ENCODE measurements at places on chromosomes 2 and 18. TPM values are rescaled to one million over a fixed set of nuclear protein-coding genes. Genes with fewer than 3 reads are reported as not detected.
A peak's percentile ranks its signal among the peaks of the same experiment; 100 is the strongest.

The DSG1 gene
- total RNA-seq, result not detected

- DNase-seq, result no peak
Observed at GRCh38 chr2:160901613-160902012, 258.6 kb upstream of the TANK start.

The BMPR2 gene
- 95.0 TPM for total RNA-seq

The EGR4 gene
- total RNA-seq, result not detected

GRCh38 chr2:234978466-234979203, 26.8 kb downstream of the SH3BP4 start:
- no peak for DNase-seq

DNA sequence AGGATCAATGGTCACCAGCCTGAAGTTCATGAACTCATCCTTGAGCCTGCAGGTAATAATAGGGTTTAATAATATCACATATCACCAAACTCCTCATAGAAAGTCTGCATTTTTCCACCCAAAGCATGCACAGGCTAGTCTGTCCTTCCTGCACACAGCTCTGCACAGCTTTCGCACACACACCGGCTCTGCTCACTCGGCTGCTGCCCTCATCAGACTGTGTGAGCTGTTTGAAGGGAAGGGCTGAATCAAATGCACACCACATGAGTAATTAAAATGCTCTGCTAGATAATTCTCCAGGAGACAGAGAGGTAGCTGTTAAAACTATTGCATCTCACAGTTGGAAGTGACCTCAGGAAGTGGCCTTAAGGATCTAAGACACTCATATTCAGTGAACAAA, 108.4 kb upstream of the YPEL5 start:
- no peak for DNase-seq

The ZNF804A gene
- 23.1 TPM for total RNA-seq

- no peak for DNase-seq
Observed at GRCh38 chr2:133462811-133463210, 105.5 kb downstream of the NCKAP5 start.

DNA sequence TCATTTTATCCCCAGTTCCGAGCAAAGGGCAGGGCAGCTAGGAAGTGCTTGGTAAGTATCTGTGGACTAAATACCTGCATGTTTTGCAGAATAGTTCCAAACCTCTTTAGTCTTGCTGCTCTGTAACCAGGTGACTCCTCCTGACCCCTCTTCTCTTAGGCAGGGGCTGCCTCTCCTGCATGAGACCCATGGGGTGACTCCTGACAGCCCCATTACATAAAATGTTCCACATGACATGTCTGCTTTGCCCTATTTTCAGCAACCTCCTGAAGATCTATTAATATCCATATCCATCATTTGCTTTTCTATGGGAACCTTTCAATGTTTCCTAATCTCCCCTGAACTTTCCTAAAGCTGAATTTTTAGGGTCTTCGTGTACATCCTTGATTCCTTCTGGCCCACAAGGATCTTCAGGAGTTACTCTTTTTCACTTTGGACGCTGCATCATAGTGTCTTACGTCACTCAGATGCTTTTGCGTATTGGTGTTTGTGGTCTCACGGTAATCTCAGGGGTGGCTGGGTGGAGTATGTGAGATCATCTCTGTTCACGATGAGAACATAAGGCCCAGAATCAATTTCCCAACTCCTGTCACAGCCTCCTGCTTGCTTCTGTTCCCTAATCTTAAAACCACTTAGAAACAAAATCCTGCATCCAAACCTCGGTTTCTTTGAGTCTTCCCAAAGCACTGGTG, 76.6 kb downstream of the MAPK4 start:
- DNase-seq, result no peak

GRCh38 chr18:79644006-79644665, 35.5 kb upstream of the CTDP1 start:
- peak; percentile 84 for DNase-seq

The MYO5B gene
- total RNA-seq, result 2.7 TPM

DNA sequence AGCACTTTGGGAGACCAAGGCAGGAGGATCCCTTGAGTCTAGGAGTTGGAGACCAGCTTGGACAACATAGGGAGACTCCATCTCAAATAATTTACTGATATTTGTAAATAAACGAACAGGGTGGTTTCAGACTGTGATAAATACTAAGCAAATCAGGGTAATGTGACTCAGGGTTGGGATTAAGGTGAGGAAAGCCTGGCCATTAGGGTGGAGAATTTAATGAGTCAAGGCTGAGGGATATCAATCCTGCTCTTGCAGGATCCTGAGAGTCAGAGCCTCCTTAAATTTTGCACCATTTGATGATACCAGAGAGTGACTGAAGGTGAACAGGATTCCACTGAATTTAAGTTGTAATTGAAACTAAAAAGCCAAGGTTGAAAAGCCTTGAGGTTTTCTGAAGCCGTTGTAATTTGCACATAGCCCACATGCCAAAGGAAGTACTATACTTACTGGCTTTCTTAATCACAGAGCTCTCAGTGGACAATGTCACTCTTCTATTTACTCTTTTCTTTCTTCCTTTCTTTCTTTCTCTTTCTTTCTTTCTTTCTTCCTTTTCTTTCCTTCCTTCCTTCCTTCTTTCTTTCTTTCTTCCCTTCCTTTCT, 28.6 kb upstream of the AP1S3 start:
- no peak for DNase-seq

The FMNL2 gene
- total RNA-seq, result 166 TPM

The POMC gene
- 0.29 TPM for total RNA-seq

DNA sequence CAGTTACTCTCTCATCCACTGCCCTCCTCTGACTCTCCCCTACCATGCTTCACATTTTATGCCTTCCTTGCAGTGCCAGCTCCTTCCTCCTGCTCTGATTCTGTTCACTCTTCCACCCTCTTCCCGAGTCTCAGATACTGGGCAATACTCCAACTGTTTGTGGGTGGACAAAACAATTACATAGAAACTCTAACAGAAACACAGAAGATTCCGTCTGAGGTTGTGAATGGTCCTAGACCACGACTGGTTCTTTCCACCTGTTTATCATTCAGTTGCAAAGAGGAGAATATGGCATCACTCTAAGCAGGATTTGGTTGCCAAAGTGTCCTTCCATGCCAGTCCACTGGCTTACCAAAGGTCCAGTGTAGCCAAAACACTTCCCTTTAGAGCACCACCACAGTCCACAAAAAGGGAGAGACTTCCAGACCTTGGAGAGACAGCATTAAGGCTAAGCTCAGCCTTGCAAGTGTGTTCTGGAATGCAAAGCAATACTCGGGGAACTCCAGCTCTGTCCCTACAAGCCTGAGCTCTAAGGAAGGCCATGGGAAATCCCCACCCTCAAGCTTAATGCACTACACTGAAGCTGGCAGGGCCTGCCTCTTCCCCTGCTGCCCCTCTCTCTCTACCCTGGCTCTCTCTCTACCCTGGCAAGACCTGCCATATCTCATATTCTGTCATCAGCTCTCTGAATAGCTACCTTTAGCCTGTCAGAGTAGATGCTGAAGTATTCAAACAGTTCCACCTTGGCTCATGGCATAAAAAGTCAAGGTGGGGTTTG, 33.6 kb upstream of the RND3 start:
- DNase-seq, result no peak

GRCh38 chr2:143258126-143258892, 129.1 kb downstream of the ARHGAP15 start:
- no peak for DNase-seq

DNA sequence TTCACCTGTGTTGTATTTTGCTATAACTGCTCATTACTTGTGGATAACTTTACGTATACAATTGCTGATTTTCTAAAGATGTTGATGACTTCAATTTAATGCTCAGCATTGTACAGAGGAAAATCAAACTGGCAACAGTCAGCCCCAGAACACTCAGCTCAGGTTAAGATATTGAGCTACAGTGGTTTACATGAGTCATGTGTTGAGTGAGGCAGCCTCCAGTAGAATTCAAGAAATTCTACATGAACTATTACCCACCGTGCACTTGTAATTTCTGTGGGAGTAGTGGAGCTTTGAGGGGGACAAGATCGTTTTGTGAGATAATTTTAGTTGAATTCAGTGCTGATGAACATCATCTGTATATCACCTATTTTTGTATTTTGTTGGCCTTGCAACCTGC, 292.3 kb downstream of the ALPK2 start:
- DNase-seq, result no peak

Data from glutamatergic neuron (in vitro differentiated cells).